ENCODE measurements at places on chromosomes 12 and 14. TPM values are rescaled to one million over a fixed set of nuclear protein-coding genes. Genes with fewer than 3 reads are reported as not detected.

The PARP2 gene
- total RNA-seq, result 44.4 TPM

The CIROP gene
- total RNA-seq, result not detected

The PIANP gene
- 0.28 TPM for total RNA-seq

The KRT3 gene
- not detected for total RNA-seq

The NFATC4 gene
- total RNA-seq, result 39.3 TPM

The ZNF891 gene
- 3.7 TPM for total RNA-seq

The KRT78 gene
- not detected for total RNA-seq

The UNG gene
- 82.3 TPM for total RNA-seq

The EVL gene
- total RNA-seq, result 31.5 TPM

The CHMP4A gene
- 29.1 TPM for total RNA-seq

The SLC6A12 gene
- not detected for total RNA-seq

The P2RX2 gene
- not detected for total RNA-seq

The ERH gene
- total RNA-seq, result 195 TPM

The LGALS3 gene
- 2.0 TPM for total RNA-seq

The NANOG gene
- total RNA-seq, result not detected

The DNAI7 gene
- total RNA-seq, result not detected

The BIN2 gene
- not detected for total RNA-seq

The A2M gene
- total RNA-seq, result 0.33 TPM

The RHEBL1 gene
- total RNA-seq, result 8.8 TPM

The FAM186B gene
- total RNA-seq, result 0.10 TPM

The SERPINA12 gene
- not detected for total RNA-seq

The PARPBP gene
- 53.3 TPM for total RNA-seq

The STXBP6 gene
- total RNA-seq, result 2.9 TPM

The CCER1 gene
- not detected for total RNA-seq

The GYS2 gene
- 0.05 TPM for total RNA-seq

Measured in SJCRH30 (cell line).